ENCODE measurements at places on chromosomes 1 and 21.

- DNase-seq, result peak; percentile 24
Observed at GRCh38 chr1:205477759-205478247, 22.0 kb upstream of the BLACAT1 start.

DNA sequence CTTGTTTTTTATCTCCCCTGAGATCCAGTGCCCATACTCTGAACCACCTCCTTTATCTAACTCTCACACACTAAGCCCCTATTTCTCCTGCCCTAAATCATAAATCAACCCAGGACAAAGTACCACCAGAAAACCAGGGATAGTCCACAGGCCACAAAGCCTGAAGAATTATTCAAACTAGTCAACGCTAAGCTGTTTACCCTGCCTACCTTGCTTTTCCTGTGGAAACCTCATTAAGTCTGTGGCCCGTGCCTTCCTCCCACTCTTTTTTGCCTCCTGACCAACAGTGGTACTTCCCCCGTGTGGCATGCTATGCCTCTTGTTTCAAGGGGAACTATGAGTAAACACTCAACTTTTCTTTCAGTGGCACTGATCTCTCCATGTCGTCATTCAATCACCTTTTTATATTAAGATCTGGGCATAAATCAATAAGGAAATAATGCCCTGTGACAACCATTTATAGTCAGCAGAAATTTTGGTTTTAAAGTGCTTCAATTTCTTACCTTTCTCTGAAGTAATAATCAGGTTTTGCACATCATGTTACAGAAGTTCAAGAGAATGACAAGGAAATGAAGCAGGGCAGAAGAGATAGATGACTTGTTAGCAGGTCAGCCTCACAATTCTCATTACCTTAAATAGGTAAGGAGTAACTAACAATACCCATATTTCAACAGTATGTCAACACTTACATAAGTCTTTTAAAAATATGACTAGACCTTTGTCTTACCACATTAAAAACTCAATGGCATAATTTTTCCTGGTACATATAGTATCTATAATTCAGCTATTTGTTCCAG lies 32.1 kb downstream of the EYA3 start:
- DNase-seq, result no peak

DNA sequence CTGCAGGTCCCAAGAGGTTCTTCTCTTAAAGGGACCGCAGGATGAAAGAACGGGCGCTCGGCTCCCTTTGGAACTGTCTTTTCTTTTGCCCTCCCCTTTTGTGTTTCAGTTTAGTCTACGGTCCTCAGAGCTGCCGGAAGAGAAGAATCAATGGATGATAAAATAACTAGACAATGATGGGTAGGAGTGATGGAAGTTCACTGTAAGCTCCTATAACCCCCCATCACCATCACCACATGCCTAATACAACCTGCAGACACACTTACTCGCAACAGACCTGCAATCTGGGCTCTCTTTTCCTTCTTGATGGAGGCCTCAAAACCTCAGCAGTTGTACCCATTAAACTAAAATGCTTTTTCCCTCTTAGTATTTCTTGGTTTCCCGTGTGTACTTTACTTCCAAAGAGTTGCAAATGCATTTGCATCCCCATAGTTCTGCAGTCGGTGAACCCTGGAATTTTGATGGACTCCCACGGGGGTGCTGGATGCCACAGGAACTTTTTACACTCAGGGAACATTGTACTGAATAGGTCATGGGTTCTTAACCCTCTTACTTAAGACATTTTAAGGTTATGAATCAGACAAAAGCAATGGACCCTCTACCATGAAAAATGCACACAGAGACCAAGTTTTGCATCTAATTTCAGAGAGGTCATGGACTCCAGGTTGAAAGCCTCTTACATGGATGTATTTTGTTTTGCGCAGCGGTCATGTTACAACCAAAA lies 633 bp upstream of the RFX5 start:
- no peak for DNase-seq

- DNase-seq, result no peak
Observed at GRCh38 chr1:228341814-228342626, 64.6 kb downstream of the TRIM11 start.

- DNase-seq, result no peak
Observed at GRCh38 chr1:10429868-10430215, 391 bp upstream of the CENPS start.

DNA sequence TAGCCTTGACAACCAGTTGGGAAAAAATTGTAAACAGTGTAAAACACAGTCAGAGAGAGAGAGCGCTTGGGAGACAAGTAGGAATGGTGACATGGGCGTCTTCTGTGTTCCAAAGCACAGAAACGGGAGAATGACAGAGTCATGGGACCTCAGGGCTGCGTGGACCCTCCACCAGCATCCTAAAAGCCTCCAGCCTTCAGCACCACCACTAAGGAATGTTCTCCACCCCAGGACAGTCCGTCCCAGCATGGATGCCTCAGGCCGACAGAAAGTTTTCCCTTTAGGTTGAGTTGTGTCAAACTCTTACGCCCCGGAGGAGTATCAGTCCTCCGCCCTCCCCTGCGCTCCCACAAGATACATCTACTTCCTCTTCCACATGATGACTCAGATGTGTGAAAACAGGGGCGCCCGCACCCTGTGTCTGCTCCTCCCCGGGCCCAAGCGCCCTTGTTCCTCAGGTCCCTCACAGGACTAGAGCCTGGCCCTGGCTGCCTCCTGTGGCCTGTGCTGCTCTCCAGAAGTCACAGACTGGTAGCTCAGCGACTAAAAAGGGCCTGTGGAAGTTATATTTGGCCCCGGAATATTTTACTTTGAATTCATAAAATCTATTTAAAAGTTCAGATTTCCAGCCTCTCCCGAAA lies 63.9 kb upstream of the EFHD2 start:
- DNase-seq, result no peak

Data from SHP77 (cell line).